Putamen (tissue), 1 donor: ENCODE measurements at places on chromosomes 7 and 10.

GRCh38 chr7:129769400-129769774 is 157.9 kb downstream of the NRF1 start:
- no peak for DNase-seq

- DNase-seq = no peak
Measured at GRCh38 chr7:105215182-105215581, 173.5 kb downstream of the SRPK2 start.

DNA sequence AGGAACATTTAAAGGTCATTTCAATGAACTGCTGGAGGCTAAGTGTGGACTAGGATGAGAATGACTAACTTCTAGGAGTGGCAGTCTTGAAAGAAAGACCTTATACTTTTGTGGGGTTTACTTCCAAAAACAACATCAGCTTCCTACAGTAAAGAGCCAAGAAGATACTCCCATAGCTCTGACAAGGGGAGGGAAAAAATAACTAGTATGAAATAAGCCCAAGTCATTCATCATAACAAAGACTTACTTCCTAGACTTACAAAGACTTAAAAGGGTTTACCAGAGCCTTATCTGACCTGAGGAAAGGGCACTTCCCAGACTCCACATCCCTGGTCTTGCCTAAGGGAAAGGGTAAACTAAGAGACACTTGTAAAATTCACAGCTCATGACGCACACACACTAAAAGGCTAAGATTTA is 31.7 kb downstream of the ARHGAP12 start:
- no peak for DNase-seq

GRCh38 chr7:25060487-25061055 is 64.5 kb downstream of the CYCS start:
- DNase-seq = no peak

- DNase-seq = no peak
Measured at GRCh38 chr10:48549236-48549635, 55.6 kb downstream of the ARHGAP22 start.

GRCh38 chr10:61673360-61673759 is 10.6 kb downstream of the CABCOCO1 start:
- no peak for DNase-seq

- no peak for DNase-seq
Measured at GRCh38 chr10:77993620-77994019, 35.7 kb downstream of the POLR3A start.

DNA sequence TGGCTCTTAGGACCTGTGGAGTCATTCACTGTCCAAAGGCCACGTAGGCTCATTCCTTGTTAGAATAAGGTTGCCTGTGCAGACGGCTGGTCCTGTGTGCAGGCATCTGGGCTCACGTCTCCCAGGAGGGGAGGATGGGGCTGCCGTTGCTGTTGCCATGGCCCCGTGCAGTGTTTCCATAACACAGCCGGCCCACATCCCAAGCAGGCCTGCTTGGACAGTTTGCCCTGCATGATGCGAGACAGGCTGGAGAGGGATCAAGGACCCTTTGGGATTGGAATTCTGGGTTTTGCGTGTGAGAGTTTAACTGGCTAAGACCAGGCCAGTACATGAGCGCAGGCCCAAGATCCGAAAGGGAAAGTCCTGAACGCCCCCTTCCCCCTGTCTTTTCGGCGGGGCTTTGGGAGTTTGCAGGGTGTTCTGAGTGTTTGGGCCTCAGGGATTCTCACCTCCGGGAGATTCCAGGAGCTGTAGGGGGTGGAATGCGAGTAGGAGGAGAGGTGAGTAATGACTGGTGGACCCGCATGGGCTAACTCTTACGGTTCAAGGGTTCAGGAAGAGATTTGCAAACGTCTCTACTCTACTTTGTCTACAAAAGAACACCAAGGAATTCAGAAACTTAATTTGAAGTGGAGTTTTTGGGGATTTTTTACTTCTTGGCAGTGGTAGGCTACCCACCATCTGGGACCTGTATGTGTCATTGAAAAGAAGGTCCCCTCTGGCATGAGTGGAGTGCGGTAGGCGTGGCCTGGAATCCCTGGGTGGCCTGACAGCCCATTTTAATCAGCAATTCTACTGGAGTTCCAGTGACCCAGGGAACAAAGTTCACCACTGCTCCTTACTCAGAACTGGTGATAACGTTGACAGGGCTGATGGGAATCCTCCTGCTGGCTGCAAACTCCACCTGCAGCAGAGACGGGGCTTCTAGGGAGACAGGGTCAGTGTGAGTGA is 125.4 kb downstream of the ITIH5 start:
- no peak for DNase-seq

DNA sequence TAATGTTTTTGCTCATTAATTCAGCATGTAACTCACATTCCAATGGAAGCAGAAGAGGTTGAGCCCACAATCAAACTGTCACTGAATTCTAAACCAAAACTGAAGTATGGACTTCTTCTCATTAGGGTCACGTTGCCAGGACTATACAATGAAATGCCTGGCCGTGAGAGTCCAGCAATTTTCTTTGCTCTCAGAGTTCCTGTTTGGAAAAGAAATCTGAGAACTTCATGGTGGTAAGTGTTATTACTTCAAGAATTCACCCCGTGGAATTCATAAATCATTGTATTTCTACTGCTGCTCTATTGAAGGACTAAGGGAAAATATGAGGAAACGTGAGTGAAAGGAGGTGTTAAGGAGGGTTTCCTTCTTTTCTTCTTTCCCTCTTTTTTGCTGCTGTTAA is 441.8 kb upstream of the AKR1E2 start:
- DNase-seq = no peak

DNA sequence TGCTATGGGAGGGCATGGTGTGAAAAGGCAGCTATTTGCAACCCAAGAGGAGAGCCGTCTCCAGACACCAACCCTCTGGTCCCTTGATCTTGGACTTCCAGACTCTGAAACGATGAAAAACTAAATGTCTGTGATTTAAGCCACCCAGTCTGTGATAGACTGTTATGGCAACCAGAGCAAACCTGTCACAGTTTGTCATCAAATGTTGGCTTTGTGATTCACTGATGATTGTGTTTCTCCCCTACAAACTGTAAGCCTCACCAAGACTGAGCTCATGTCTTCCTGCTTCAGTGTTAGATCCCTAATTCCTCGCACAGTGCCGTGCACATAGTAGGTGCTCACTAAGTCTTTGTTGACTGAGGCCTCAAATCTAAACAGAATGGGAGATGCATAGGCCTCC is 224.6 kb upstream of the PITRM1 start:
- no peak for DNase-seq

DNA sequence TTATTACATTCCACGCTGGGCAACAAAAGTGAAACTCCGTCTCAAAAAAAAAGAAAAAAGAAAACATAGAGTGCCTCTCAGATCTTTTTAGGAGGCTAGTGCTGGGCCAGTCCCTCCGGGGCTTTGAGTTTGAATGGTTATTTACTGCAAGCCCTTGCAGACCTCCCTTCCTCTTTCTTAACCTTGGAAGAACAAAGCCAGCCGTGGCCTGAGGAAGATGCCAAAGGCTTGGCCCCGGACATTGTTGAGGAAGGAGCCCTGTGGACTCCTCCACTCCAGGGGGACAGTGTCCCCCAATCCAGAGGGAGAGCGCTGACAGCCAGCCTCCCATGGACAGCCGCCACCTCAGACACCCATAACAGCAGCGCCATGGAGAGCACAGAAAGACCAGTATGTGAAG is 5.0 kb downstream of the TSPAN33 start:
- no peak for DNase-seq

- DNase-seq = no peak
Measured at GRCh38 chr7:80472491-80473200, 39.2 kb downstream of the GNAT3 start.

DNA sequence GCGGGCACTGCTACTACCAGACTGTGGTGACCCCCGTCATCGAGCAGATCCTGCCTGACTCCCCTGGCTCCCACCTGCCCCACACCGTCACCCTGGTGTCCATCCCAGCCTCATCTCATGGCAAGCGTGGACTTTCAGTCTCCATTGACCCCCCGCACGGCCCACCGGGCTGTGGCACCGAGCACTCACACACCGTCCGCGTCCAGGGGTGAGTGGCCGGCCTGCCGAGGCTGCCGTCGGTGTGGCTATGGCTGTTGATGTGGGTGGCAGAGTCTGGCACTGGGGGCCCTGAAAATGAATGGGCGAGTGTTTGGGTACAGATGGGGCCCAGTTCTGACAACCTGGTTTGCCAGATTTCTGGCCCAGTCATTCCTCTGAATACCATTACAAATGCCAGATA is 15.4 kb downstream of the LIMK1 start:
- DNase-seq = no peak

- no peak for DNase-seq
Measured at GRCh38 chr10:29105516-29106215, 183.2 kb upstream of the LYZL1 start.

DNA sequence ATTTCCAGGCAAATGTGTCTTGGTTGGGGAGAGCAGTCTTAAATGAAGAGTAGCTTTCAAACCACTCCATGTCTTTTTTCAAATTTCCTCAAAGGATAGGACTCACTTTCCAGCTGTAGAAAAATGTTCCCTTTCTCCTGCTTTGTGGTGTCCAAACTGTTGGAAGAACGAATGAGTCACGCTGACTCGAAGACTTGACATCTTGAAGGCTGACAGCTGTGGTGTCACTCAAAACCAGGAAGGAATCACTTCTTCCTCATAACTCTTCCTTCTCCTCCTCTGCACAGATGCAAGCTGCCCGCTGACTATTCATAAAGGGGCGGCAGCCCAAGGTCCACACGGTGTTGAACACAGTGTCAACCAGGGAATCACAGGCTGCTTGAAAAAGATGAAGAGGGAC is 19.2 kb downstream of the PLA2G12B start:
- DNase-seq = no peak

DNA sequence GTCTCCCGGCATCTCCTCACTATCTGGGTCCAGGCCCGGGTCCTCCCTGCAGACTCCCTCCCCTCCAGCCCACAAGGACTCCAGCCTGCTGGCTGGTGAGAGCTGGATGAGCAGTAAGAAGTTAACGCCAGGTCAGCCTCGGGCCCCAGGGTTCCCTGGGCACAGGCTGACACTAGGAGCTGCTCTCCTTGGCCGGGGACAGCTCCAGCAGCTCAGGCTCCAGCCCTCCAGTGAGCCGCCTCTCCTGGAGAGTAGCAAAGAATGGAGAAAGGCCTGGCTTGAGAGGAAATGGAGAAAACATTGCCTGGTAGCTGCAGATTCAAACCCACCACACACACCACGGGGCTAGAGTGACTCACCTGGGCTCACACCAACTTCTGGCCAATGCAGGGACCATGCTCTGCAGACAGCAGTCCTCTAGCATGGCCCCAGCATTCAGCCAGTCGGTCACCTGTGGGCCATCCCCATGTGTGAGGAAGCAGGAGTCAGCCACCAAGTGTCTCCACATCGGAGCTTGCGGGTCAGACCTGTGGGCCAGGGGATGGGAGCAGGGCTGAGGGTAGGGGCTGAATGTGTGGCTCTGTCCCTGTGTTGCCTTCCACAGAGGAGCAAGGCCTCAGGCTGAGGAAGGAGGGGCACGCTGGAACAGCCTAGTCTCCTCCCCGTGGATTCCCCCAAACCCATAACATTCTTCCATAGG is 6.5 kb downstream of the SAP25 start:
- no peak for DNase-seq

GRCh38 chr10:84429926-84430520 is 101.6 kb downstream of the CCSER2 start:
- DNase-seq = peak; percentile 41

DNA sequence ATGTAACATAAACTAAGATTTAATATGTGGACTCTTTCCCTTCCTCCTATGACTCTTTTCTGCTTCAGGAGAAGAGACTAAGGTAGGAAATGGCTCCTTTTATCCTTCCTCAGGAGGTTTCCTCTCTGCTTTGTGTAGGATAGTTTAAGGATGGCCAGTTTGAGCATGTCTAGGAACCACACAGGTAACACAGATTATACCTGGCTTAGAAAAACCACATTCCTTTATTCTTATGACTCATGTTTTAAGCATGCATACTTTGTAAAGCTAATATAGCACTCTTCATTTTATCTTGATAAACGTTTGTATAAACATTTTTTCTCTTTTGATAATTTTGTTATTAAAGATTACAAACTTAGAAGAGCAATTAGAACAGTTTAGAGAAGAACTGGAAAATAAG is 57.8 kb downstream of the CYP51A1 start:
- DNase-seq = no peak

DNA sequence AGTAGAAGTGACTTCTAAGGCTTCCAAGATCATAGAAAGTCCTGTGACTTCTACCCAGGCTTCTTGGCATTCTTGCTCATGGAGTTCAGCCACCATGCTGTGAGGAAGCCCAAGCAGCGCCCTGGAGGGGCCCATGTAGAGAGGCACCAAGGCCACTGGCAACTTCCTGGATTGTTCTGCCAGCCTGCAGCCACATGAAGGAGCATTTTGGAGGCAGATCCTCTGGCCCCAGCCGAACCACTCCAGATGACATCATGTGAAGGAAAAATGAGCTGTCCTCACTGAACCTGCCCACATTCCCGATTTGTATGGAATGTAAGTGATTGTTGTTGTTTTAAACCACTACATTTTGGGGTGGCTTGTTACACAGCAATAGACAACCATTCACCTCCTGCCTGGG is 51.5 kb upstream of the MNX1 start:
- no peak for DNase-seq

DNA sequence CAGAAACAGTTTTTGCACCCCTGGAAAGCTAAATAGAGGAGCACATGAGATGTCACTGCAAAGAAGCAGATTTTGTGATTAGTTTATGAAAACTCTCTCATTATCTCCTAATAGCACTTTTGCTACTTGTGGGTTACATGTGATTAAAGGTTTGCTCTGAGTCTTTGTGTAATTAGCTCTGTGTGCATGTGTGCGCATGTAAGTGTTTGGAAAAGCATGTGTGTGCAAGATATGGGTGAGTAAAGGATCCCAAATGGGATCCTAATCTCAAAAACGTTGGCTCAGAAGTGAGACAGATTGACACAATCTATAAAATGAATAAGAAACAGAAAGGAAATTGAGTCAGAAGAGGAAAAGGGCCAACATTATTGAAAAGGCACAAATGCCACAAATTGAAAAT is 104.5 kb downstream of the SKIDA1 start:
- no peak for DNase-seq

GRCh38 chr10:36534471-36535002 is 590.9 kb upstream of the ANKRD30A start:
- no peak for DNase-seq

GRCh38 chr7:121714559-121715303 is 158.2 kb upstream of the PTPRZ1 start:
- no peak for DNase-seq

DNA sequence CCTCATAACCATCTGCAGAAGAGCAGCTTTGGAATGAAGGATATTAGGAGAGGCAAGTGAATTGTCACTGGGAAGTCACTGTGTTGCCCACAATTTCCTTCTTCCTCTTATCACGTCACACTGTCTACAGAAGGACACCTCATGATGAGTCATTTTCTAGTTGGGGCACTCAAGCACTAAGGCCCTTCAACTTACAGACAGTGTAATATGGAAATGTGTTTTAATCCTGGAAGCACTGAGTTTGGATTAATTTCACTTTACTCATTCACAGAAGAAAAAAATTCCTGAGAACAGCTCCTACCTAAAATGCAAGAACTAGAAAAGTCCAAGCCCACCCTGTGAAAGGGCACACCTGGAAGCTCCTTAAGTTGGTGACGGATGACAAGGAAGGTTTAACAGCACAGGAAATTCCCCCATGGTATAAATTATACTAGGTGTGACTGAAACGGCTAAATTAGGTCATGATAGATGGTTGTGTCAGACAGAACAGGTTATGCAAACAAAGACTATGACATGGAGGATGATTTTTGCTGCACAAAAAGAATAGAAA is 56.6 kb downstream of the PARD3 start:
- no peak for DNase-seq
